ENCODE measurements at places on chromosomes 13 and 19. TPM values are rescaled to one million over a fixed set of nuclear protein-coding genes. Genes with fewer than 3 reads are reported as not detected.

Gene GGN
- not detected for total RNA-seq

Gene MAB21L1
- total RNA-seq, result not detected

Gene GAPDHS
- not detected for total RNA-seq

Gene DHX34
- total RNA-seq, result 26.5 TPM

Gene PSG1
- total RNA-seq, result not detected

Gene CDC42EP5
- total RNA-seq, result not detected

Gene ZNF525
- total RNA-seq, result 36.6 TPM

Gene FAAP24
- total RNA-seq, result 1.8 TPM

Gene NLRP5
- not detected for total RNA-seq

Gene ATG4D
- total RNA-seq, result 58.6 TPM

Gene WTIP
- total RNA-seq, result 0.39 TPM

Gene KXD1
- 95.3 TPM for total RNA-seq

Gene GPC5
- not detected for total RNA-seq

Gene CNN1
- total RNA-seq, result not detected

Gene NAPSA
- total RNA-seq, result 6.6 TPM

Gene ZNF586
- 51.7 TPM for total RNA-seq

Gene OR1I1
- total RNA-seq, result not detected

Gene KEAP1
- 60.1 TPM for total RNA-seq

Gene LILRB2
- total RNA-seq, result 0.58 TPM

Gene ZNF264
- total RNA-seq, result 62.5 TPM

Gene SLC10A2
- total RNA-seq, result not detected

Gene STRN4
- 88.8 TPM for total RNA-seq

Gene MEDAG
- total RNA-seq, result not detected

Gene ANKLE1
- total RNA-seq, result 2.8 TPM

Gene PEAK3
- 0.11 TPM for total RNA-seq

Gene PNMA8A
- total RNA-seq, result 0.26 TPM

Gene NCR1
- not detected for total RNA-seq

Gene HPN
- total RNA-seq, result 0.15 TPM

Gene CGB2
- total RNA-seq, result not detected

Gene FGF22
- 1.9 TPM for total RNA-seq

Gene CGB1
- total RNA-seq, result not detected

Gene PTH2
- total RNA-seq, result not detected

Gene ADGRE3
- not detected for total RNA-seq

Gene CYP4F12
- 5.2 TPM for total RNA-seq

Gene LILRA2
- total RNA-seq, result 0.35 TPM

Gene ERCC5
- 136 TPM for total RNA-seq

Gene KCNN4
- total RNA-seq, result 33.9 TPM

Gene IGFL2
- 0.47 TPM for total RNA-seq

Gene PRSS57
- total RNA-seq, result not detected

Gene CCNE1
- total RNA-seq, result 2.9 TPM

Gene PRR20C
- not detected for total RNA-seq

Gene JSRP1
- 1.5 TPM for total RNA-seq

Gene ZSCAN4
- not detected for total RNA-seq

Gene SLITRK6
- not detected for total RNA-seq

Gene TRPM4
- 0.41 TPM for total RNA-seq

Gene CLEC4M
- not detected for total RNA-seq

Gene RTBDN
- total RNA-seq, result not detected

Gene MARK4
- 25.2 TPM for total RNA-seq

Gene ATP8B3
- total RNA-seq, result 4.9 TPM

Gene TMEM86B
- total RNA-seq, result 19.7 TPM

Gene C13orf42
- not detected for total RNA-seq

Gene SIX5
- total RNA-seq, result 1.5 TPM

Gene FXYD5
- 484 TPM for total RNA-seq

Gene RASAL3
- total RNA-seq, result 229 TPM

Gene ERICH4
- not detected for total RNA-seq

Gene RGS9BP
- 0.52 TPM for total RNA-seq
